ENCODE measurements at places on chromosomes 7 and 10.

GRCh38 chr10:77696584-77696983, 59.0 kb upstream of the KCNMA1 start:
- no peak for DNase-seq

DNA sequence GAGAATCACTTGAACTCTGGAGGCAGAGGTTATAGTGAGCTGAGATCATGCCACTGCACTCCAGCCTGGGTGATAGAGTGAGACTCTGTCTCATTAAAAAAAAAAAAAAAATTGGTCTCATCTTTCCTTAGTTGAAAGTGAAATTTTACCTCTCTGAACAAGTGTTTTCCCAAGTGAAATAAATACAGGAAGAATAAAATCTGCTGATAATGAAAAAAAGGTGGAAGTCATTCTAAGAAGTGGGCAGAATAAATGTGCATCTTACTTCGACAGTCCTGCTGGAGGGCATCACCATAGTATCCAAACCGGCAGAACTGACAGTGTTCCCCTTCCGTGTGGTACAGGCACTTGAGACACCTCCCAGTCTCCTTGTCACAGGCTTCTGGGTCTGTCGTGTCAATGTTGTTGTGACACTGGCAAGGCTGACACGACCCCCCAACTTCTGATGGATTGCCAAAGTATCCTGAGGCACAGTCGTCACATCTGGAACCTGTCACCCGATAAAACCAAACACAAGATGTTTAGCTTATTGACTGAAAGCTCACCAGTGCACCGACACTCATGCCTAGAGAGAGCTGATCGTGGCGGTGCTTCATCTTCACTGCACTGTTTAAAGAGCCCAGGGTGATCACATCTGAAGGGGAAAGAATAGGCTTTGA, 49.6 kb downstream of the LAMB1 start:
- DNase-seq, result no peak

- DNase-seq, result no peak
Observed at GRCh38 chr7:127803626-127804025, 151.6 kb downstream of the SND1 start.

DNA sequence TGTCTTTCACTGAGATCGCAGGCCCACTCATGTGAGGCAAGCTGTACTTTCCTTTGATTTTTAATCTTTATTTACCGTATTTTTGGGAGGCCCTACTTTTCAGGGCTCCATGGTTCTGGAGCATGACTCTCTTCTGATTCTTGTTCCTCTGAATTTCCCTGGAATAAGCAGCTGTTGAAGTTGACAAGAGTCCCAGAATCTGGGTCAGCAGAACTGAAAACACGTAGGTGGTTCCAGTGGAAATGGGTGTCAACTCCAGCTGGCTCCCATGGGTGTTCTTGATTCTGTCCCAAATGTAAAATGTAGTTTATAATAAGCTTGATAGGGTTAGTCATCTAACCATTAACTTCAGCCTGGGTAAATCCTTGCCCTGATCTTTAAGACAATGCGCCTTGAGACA, 409.4 kb downstream of the GATA3 start:
- no peak for DNase-seq

GRCh38 chr10:10816447-10816846, 201.2 kb upstream of the CELF2 start:
- DNase-seq, result no peak

DNA sequence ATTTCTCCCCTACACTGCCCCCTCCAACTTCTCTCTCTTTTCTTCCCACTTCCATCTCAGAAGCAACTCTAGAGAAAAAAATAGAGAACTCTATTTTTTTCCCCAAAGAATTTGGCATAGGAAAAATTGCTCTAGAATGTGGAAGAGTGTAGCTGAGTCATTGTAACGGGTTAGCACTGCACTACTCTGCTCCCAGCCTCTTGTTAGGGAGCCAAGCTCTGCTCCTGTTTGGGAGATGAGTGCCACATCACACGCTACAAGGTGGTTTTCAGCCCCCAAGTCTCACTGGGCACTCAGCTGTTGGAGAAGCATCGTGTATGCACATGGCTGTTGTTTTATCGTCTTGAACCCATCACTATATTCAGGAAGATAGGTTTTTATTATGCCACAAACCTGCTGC, 136.4 kb downstream of the BMPER start:
- DNase-seq, result no peak

DNA sequence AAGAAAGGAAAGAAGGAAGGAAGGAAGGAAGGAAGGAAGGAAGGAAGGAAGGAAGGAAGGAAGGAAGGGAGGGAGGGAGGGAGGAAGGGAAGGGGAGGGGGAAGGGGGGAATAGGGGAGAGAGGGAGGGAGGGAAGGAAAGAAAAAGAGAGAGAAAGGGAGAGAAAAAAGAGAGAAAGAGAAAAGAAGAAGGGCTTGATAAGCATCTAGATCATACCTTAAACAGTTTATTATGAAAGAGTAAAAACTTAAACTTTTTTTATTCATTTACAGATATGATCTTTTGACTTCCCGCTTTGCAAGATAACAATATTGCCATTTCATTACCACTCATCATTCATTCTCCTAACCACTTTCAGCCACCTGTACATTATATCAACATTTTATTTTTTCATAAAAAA, 53.6 kb upstream of the TMEM106B start:
- DNase-seq, result no peak

GRCh38 chr10:5617521-5617920, 48.9 kb downstream of the ASB13 start:
- DNase-seq, result no peak

- peak; percentile 95 for DNase-seq
Observed at GRCh38 chr10:23438547-23439451, at the start of gene OTUD1. Gene OTUD1 (plus strand): TSS chr10:23439075. CDS start chr10:23439458, 383 bp downstream.

DNA sequence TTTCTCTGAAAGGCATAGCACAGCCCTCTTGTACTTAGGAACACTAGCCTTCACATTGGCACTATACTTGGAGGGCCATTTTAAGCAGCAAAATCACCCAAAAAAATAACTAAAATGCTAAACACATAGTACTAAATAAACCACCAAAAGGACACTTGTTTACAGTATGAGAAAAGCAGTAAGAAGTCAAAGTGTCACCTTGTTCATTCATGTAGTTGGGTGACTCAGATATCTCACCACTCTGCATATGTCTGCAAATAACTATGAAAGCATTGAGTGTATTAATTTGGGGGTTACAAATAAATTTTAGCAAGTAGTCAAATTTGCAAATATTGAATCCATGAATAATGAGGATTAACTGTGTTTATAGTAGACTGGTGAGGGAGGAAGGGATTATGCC, 107.6 kb downstream of the ELAPOR2 start:
- DNase-seq, result no peak

DNA sequence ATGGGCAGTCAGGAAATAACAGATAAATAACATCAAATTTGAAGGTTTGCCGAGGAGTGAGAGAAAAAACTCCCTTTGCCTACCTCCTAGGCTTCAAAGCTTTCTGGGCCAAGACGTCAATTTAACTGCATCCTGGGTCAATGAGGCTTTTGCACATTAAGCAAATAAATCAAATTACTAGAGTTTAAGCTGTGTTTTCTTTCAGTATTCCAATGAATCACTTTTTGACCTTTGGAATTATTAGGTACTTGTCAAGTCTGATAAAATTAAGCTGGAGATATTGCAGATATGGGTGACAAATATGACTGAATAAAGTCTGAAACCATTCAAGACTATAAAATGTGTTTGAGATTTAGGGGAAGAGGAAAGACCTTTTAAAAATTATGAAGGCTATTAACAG, 22.2 kb downstream of the GLUD1 start:
- DNase-seq, result no peak

- DNase-seq, result no peak
Observed at GRCh38 chr7:47556511-47557180, 25.3 kb downstream of the TNS3 start.

- no peak for DNase-seq
Observed at GRCh38 chr10:99975106-99975829, 34.5 kb downstream of the DNMBP start.

GRCh38 chr7:141976524-141977245, 3.1 kb upstream of the TAS2R38 start:
- no peak for DNase-seq

DNA sequence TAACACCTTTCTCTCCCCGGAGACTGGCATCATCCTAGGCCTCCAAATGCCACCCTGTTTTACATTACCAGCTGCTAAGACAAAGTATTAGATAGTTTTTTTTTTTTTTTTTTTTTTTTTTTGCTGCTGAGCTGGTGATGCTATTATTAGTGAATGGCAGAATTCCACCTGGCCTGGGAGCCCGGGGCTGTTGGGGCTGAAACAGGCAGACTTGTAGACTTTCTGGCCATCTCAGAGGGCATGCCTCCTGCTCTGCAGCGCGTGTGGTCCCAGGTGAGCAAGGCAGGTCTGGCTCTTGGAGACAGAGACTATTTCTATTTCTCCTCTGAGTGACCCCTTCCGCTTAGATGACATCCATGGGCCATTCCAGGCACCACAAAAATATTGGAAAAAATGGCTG, 104.2 kb downstream of the EMX2 start:
- no peak for DNase-seq

GRCh38 chr7:139782932-139783331, 5.1 kb upstream of the HIPK2 start:
- DNase-seq, result no peak

- no peak for DNase-seq
Observed at GRCh38 chr10:70528741-70529362, 50.3 kb downstream of the PALD1 start.

DNA sequence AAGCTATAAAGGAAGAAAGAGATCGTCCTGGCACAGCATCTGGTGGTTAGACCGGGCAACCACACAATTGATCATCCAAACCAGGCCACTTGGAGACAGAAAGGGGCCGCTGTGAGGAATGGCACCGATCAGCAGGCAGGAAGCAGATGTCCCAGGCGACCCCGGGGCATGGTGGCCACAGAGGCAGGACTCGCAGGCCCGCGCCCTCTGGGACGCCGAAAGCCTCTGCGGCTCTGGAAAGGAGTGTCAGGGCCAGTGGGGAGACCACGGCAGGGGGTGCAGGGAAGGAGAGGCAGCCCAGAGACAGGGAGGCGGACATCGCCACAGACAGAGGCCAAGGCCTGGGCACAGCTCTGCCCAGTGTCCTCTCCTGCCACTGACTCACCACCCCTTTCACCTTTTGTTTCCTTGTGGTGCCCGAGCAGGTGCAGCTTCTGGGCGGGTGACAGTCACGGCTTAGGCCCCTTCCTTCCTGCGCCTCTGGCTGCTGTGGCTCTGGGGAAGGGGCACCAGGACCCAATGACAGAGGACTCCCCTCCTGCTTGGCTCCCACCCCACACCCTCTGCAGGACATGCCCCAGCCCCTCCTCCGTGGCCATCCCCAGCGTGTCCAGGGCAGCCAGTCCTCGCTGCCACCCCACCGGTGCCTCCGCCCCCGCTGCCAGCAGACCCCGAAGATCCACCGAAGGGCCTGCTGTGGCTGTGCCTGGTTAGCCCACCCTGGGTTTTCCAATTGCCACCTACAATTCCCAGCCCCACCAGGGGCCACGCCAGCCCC, 10.9 kb downstream of the STK32C start:
- DNase-seq, result peak; percentile 57

DNA sequence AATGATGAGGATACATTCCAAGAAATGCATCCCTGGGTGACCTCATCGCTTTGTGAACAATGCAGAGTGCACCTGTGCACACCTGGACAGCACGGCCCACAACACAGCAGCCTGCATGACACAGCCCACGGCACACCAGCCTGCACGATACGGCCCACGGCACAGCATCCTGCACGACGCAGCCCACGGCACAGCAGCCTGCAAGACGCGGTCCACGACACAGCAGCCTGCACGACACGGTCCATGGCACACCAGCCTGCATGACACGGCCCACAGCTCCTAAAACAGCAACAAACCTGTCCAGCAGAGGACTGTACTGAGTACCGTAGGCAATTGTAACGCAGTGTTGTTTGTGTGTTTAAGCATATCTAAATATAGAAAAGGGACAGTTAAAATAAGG, 134.7 kb upstream of the PPP2R2D start:
- DNase-seq, result no peak

DNA sequence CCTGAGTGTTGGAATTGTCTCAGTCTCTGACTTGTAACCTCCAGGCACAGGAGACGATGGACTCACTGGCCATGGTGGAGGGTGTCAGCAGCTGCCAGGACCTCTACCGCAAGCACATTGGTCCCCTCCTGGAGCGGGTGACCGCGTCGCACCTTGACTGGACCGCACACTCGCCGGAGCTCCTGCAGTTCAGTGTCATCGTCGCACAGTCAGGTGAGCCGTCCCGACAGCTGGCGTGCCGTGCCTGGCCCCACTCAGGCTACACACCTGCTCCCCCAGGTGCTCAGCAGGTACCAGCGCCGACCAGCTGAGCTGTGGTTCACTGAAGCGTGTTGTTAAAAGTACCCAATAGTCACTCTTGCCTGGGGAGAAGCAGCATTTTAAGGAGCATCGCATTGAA, 36.7 kb upstream of the PRKAR1B start:
- no peak for DNase-seq

DNA sequence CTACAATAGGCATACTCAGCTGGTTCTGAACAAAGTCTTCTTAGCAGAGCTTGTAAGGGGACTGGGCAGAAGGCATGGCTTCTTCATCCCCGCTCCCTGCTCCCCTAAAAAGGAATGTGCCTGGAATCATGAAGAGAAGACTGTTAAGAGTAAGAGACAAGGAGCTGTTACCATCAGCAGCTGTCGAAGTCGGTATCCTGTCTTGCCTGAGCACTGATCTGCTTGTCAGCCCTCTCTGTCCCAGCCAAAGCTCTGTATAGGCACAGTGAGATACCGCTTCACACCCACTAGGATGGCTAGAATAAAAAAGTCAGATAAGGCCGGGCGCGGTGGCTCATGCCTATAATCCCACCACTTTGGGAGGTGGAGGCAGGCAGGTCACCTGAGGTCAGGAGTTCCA, 2.4 kb downstream of the ABLIM1 start:
- DNase-seq, result no peak

GRCh38 chr7:154857240-154857639, 145.7 kb downstream of the PAXIP1 start:
- DNase-seq, result no peak

DNA sequence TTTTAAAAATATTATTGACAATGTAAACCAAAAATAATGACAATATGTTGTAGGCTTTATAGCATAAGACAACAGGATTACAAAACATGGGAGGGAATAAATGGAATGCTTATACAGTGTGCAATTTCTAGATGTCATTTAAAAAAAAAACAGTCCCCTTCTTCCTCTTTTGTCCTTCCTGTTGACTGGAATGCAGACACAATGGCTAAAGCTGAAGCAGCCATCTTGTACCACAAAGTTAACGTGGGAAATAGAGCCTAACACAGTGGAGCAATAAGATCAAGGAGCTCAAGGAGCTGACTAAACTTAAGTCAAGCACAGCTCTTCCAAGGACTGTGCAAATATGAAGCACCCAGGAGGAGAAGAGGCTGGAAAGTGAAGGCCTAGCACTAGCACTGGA, 208.1 kb downstream of the ARHGAP12 start:
- DNase-seq, result no peak

- DNase-seq, result peak; percentile 59
Observed at GRCh38 chr10:124298891-124299290, 119.8 kb downstream of the OAT start.

DNA sequence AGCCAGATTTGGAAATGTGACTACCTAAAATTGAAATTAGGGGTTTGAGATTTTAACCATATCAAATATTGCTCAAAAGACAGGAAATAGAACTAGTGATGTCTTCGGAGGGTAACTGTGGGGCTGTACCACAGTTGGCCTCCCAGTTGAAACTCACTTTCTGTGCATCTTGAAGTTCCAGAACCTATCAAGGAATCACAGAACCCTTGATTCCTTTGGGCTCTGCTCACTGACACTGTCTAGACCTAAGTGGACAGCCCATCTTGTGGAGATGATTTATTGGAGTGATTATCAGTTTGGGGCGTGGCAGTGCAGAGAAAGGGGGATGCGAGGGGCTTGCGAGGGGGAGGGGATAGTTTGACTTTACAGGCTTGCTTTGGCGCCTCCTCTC, 134.2 kb upstream of the GJD4 start:
- DNase-seq, result no peak

- no peak for DNase-seq
Observed at GRCh38 chr10:125232841-125233240, 72.5 kb upstream of the CTBP2 start.
